ENCODE measurements at places on chromosomes 4 and X.

- DNase-seq: no peak
These were observed 59.5 kb upstream of the FGF13 start for GRCh38 chrX:138771047-138771446.

GRCh38 chr4:42612898-42613297 lies 44.0 kb downstream of the ATP8A1 start:
- no peak for DNase-seq

DNA sequence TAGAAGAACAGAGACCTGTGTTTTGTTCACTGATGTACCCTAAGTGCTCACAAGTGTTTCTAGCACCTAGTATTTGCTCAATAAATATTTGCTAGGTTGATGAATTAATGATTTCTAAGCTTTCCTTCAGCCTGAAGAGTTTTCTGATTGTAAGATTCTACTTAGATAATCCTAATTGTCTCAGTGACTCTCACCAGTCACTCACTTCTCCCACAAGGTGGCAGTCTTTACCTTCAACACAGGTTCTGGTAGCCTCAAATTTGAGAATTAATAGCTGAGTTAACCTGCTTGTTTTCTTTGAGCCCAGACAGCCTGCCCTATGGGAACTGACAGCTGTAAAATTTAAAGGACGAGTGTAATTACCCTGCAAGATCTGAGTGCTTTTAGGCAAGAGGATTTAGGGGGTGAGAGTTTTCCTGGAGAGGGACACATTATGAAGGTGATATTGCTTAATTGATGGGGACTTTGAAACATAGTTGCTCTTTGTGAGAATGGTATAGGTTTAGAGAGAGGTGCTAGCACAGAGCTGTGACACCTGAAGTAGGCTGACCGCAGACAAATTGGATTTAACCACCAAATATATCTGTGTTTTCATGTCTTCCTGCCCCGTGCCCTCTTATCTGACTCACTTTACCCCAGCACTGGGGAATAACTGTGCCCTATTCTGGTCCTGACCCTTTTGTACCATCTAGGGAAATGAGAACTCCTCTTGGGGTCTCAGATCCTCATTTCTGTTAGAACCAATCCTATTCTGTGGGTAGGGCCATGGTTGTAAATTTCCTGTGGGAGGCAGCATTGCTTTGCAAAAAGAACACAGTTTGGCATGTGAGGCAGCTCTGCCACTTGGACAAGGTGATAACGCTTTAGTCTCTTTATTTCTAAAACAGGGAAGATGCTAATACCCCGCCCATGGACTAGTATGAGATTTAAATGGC lies 27.7 kb downstream of the CD38 start:
- DNase-seq: peak; percentile 64

- no peak for DNase-seq
These were observed 68.0 kb downstream of the SNX12 start for GRCh38 chrX:71000139-71000538.

DNA sequence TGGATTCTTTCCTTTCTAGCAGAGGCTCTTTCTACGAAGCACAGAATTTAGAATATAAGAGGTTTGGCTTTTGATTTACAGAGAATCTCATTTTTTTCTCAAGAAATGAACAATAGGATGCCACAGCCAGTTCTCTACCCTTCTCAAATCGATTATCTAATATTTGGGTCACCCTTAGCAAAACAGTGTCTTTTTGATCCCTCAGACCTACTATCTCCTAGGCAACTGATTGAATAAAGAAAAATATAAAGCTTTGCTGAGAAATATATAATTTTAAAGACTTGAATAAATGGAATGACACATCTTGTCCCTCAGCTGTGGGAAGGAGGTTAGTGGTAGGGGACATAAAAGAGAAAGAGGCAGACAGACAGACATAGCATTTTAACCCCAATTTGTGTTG lies 153.3 kb downstream of the SH3KBP1 start:
- DNase-seq: no peak

GRCh38 chrX:11190745-11191510 lies 79.8 kb downstream of the HCCS start:
- DNase-seq: no peak

DNA sequence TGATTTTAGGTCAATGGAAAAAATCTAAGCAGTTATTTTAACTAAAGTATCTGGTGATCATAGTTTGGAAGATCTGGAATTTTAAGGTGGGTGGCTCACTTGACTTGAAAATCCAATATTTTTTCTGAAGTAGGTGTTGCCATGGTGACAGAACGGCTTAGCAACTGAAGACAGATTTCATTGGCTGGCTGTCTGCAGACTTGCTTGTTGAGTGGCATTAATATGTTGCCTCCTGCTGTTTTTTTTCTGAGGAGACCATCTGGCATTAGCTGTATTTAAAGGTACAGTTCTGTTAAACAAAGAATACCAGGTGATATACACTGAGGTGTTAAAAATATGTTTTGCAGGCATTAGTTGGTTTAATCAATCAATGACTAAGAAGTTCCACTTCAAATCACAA lies 19.8 kb downstream of the CPE start:
- peak; percentile 80 for DNase-seq

DNA sequence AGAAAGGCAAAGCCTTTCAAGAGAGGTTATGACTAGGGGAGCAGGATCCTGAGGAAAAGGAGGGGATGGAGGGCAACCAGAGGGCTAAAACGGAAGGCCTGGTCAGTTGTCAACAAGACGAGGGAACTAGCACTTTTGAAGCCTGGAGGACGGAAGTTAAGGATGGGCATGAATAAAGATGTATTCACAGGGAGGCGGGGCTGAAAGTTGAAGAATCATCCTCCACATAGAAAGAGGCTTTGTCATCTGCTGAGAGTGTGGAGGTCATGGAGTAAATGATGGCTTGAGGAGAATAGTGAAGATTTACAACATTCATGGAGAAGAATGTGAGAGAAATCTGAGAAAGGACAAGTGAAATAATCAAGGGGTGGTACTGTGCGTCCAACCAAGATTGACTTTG lies 137.5 kb downstream of the MAGEB17 start:
- no peak for DNase-seq

- DNase-seq: no peak
These were observed 7.2 kb downstream of the SH3BP2 start for GRCh38 chr4:2799971-2800690.

DNA sequence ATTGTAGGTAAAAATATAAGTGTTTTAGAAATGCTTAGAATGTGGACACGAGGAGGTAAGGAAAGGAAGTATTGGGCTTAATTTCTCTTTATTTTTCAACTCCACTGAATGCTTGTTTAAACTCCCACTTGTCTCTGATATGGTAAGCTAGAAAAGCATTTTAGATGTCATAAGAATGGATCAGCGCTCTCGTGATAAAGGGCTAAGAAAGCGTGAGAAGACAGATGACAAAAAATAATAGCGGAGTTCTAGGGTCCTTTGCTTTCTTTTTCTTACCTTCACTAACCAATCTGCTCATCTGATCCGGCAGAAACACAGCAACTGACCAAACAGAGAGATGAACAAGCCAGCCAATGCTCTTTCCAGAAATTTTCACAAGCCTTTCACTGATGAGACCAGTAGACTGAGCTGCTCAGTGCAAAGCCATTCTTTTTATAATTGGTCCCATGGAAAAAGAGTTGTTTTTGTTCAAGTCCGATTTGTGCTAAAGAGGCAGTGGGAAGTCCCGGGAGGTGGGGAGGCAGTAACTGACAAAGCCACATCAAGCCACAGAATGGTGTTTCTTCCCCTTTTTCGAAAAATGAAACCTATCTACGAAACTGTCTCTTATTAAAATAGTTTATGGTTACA lies at the start of gene TASL:
Gene TASL (minus strand): TSS at position 405 of the 630 bp plus-strand sequence. CDS start 17,411 bp downstream, outside the sequence.
- DNase-seq: no peak

- DNase-seq: no peak
These were observed 15.5 kb downstream of the CPE start for GRCh38 chr4:165394275-165394674.

DNA sequence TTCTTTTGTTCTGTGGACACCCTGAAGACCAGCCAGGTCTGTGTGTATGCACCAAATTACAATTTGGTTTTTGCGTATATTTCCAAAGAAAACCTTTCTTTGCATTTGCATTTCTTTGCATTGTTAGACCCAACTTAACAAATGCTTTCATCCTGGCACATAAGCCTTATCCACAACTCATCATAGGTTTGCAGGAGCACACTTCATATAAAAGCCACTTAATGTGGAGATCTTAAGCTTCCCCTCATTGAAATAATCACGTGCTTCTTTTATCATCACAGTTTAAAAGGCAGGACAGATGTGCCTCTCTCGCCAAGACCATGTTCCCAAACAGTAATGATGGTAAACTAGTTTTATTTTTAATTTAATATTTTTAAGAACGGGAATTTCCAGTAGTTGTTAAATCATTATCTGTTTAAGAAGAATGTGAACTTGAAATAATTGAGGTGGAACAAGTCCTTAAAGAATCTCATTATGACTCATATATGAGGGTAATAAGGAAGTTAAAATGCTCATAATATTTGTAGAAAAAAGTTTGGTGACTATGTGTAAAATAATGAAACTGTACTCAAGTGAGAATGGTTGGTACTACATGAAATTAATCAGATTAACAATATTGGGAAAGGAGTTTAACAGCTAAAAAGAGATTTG lies 65.5 kb downstream of the GLRA3 start:
- no peak for DNase-seq

- no peak for DNase-seq
These were observed 594.6 kb downstream of the IL15 start for GRCh38 chr4:142230991-142231390.

DNA sequence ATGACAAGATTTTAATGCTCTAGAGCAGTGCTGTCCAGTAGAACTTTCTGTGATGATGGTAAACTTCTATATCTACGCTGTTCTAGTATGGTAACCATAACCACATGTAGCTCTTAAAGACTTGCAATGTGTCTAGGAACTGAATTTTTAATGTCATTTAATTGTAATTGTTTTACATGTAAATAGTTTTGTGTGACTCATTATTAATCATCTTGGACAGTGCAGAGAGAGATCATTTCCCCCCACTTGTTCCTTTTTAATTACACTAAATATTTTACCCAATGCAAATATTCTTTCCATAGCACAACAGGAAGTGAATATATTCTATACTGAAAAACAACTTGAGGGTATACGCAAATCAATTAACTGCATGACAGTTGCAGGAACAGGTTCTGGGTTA lies 5.8 kb downstream of the ATG4A start:
- DNase-seq: no peak

- no peak for DNase-seq
These were observed 9.7 kb downstream of the SMIM10 start for GRCh38 chrX:135000516-135000915.

GRCh38 chrX:20974326-20974725 lies 399.9 kb upstream of the CNKSR2 start:
- no peak for DNase-seq

DNA sequence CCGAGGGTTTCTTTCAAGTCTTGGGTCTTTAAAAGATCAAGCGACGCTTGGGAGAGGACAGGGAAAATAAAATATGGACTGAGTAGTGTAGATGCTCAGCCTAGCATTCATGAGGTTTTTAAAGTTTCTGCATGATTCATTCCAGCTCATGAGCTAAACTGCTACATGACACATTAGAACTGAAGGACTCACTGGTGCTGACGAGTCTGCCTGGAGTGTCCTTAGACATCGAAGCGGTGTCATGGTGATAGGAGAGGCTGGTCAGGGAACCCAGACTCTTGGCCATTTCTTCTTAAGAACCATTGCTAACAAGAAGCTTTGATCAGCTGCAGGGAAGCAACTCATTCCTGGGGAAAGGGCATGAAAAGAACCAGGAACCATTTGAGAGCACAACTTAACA lies 158.6 kb downstream of the TRIML1 start:
- no peak for DNase-seq

- no peak for DNase-seq
These were observed 37.3 kb downstream of the SLIT2 start for GRCh38 chr4:20288846-20289512.

DNA sequence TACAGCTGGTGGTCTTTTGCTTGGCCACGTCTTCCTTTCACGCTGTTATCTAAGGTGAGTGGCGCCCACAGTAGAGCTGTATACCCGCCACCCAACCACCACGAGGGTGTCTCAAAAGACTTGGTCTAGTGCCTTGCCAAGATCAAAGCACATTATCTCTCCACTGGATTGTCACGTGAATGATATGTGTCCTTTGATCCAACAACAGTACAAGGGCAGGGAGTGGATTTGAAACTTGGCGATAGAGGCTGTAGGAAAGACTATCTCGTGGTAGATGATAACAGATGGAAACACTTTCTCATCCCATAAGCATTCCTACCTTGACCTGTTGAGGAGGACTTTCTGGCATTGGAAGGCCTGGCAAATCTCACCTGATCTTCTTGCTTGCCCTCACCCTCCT lies 37.7 kb upstream of the BCLAF3 start:
- DNase-seq: no peak

- no peak for DNase-seq
These were observed 167.6 kb downstream of the ARHGAP10 start for GRCh38 chr4:147899512-147899911.

GRCh38 chrX:138708268-138708667 lies 3.2 kb downstream of the FGF13 start:
- DNase-seq: no peak

- no peak for DNase-seq
These were observed 3.5 kb downstream of the EDA2R start for GRCh38 chrX:66635360-66635759.

DNA sequence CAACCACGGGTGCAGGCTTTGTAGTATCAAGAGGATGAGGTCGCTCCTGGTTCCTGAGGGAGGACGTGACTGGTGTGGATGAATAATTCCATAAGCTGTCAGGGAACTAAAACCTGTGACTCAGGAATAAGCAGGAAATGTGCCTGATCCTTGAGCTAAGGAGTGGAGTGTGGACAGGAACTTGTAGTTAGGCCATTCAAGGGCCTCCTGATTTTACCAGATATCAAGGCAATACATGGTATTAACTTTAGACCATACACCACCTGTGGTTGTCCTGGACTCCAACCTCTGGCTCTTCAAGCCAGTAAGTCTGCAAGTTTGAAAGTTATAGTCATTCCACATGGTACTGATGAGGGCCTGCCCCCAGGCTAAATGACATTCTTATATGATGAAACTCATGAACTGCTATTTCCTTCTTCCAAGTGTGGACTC lies 12.1 kb upstream of the ING2 start:
- DNase-seq: no peak

GRCh38 chrX:108019382-108019875 lies 25.4 kb upstream of the VSIG1 start:
- DNase-seq: no peak

DNA sequence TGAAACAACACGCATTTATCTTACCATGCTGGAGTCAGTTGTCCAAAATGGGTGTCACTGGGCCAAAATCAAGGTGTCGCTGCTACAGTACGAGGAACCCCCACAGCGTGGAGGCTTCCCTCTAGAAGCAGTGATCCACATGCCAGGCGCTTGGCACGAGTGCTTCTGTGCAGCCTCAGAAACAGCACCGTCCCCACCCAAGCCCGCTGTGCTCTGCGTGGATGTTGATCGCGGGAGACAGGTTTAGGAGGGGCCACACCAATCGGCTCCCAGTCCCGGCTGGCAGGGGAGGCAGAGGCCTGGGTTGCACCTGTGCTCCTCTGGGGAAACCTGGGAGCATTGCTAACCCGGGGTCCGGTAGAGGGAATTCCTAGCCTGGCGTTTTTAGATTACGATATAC lies 165.5 kb upstream of the PSAPL1 start:
- DNase-seq: no peak

GRCh38 chr4:110344165-110344564 lies 131.8 kb upstream of the ENPEP start:
- peak; percentile 30 for DNase-seq
